ENCODE measurements at places on chromosomes 3 and 15.

DNA sequence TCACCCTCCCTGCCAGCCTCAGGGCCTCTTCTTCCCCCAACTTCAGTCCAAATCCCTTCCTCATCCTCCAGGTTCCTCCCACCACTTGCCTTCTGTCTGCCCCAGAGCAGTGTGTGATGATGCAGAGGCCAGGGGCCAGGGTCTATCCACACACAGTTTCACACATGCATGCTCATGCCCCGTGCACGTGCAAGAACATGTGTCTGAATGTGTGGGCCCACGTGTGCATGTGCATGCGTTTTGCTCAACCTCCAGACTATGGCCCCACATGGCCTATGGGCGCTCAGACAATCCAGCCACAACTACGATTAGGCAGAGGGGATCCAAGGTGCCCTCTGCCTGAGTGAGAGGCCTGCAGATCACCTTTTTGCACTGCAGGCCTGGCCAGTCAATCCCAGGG is 32.3 kb upstream of the SLC6A1 start:
- DNase-seq, result no peak

- DNase-seq, result no peak
Measured at GRCh38 chr3:89644716-89645115, 537.3 kb downstream of the EPHA3 start.

DNA sequence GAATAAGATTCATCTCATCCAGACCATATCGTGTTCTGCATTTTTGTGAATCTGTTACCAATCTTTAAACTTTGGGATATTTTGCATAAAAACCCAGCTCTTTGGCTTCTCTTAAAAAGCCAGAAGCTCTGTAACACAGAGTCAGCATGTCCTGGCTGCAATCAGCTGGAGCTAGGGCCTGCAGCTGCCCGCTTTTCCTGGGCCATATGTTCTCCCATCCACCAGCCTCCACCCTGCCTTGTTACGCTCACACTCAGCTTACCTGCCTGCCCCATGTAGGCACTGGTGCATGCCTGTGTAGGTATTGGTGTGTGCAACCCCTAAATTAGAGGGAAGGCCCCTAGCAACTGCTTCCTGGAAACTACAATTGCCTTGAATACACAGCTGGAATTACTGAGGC is 48.2 kb downstream of the CRYGS start:
- DNase-seq, result no peak

- peak; percentile 32 for DNase-seq
Measured at GRCh38 chr3:128152419-128153155, 694 bp upstream of the EEFSEC start.

GRCh38 chr3:115855911-115856310 is 232.6 kb downstream of the GAP43 start:
- DNase-seq, result no peak

GRCh38 chr3:116148881-116149851 is 296.1 kb downstream of the LSAMP start:
- no peak for DNase-seq

DNA sequence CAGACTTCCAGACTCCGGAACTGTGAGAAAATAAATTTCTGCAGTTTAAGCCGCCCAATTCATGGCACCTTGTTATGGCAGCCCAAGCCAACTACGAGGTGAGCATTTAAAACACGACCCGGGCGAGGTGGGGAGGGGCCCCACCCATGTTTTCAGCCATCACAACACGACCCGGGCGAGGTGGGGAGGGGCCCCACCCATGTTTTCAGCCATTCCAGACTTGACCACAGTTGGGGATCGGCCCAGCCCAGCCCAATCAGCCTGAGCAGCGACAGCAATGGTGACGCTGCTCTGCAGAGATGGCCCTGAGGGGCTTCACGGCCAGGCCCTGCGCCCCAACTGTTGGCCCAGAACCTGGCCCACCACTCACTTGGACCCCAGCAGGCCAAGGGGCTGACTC is 93.1 kb downstream of the ATP10A start:
- DNase-seq, result no peak

GRCh38 chr3:127597020-127597771 is 1.0 kb upstream of the MCM2 start:
- DNase-seq, result no peak

DNA sequence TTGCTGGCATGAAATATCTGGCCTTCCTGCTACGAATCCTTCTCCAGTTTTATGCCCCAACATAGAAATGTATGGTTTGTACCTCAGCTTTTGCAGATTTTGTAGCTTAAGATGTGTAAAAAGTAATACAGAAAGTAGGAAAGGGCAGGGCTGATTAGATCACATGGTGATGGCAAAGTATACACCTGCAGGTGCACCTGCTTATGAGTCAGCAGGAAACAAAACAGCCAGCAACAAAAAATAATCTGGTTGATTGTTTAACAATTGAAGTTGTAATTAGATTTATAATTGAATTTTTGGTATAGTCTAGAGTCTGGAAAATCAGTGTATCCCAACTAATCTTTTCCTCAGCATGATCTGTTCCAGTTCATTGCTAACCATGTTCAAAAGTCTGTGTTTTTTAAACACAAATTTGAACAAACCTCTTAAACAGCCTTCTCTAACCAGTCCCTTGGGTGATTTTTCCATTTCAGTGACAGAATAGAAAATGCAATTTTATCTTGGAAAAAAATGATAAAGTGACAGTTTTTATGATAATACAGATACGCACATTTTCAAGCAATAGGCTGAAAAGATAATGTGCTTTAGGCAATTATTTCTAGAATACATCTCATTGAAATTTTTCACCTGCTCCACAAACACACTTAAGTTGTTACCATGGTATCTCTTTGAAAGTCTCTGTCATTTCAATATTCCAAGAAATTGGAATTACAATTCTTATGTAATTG is 477.4 kb downstream of the NAALADL2 start:
- no peak for DNase-seq

- no peak for DNase-seq
Measured at GRCh38 chr3:139794469-139795265, 116.9 kb upstream of the NMNAT3 start.

GRCh38 chr15:94042180-94042928 is 189.0 kb upstream of the MCTP2 start:
- peak; percentile 40 for DNase-seq

DNA sequence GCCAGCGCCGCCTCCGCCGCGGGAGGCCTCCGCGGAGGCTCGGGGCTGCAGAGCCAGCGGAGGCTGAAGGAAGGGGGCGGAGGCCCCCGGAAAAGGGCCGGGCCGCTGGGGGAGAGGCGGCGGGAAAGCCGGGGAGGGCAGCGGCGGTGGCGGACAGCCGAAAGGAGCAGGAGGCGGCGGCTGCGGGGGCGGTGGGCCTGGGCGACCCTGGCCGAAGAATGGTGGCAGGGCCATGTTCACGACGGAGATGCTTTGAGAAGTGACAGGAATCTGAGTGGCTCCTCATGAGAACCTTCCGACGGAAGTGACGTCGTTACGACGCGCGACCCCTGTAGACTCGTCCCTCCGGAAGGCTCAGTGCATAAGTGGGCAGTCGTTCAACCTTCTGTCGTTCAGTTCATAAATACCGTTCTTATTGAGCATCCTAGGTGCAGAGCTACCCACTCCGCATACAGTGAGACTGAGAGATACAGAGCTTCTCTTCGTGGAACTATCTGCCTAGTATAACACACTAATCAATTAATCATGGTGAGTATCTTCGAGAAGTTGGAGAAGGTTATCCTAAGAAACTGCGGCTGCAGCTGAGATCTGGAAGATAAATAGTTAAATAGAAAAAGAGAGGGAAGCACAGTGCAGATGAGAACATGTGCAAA is at the start of gene PDCD7:
PDCD7 (minus strand) TSS at position 261 of the 653 bp plus-strand sequence; CDS start at position 234, 27 bp downstream.
- DNase-seq, result peak; percentile 79

GRCh38 chr3:140717921-140718320 is 40.1 kb downstream of the TRIM42 start:
- no peak for DNase-seq

- no peak for DNase-seq
Measured at GRCh38 chr15:60326343-60326742, 71.4 kb downstream of the ANXA2 start.

DNA sequence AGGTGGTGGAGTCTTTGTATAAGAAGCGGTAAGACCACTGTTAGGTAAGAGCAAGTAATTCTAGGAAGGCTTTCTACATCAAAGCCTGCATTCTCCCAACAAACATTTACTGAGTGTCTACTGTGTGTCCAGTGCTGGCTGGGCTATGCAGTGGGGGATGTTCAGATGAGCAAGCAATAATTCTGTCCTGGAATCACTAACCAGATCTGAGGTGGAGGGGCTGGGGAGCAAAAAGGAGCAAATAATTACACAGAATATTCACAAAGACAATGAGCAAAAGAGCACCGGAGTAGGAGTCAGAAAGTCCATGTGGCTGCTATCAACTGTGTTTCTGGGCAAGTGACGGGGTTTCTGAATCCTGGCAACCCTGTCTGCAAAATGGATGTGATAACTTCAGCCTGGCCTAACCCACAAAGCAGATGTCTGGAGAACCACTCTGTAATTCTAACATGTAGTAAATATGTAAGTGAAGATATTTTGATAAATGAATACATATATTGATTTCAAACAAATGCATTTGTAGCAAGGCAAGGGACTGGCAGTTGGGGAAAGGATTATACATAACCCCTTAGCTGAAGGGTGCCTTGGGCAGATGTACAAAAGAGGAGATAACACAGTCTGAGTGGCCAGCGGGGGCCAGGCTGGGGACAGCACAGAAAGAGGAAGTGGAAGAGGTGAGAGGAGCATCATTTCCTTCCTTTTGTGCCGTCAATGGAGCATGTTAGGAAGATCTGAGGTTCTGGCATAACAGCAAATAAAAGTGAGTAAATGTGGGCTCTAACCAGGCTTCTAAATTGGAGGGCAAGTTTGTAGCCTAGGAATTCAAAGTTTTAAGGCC is 28.8 kb downstream of the CYP8B1 start:
- no peak for DNase-seq

GRCh38 chr3:130925628-130926027 is 31.7 kb downstream of the ATP2C1 start:
- no peak for DNase-seq

GRCh38 chr3:169094204-169094603 is 569.3 kb downstream of the MECOM start:
- DNase-seq, result no peak

DNA sequence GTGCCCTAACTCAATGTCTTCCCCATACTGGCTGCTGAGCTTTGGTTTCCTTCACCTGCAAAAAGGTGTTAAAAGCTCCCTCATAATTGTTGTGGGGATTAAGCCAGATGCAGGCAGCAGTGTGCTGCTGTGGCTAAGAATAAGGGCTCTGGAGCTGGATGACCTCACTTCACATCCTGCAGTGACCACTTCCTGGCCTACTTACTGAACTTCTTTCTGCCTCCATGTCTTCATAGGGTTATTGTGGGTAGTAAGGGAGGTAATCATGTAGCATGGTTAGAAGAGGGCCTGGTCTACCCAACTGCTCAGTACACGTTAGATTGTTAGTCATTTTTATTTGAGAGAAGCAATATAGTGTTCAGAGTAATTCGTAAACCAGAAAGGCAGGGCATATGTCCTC is 18.4 kb downstream of the GYG1 start:
- DNase-seq, result no peak

DNA sequence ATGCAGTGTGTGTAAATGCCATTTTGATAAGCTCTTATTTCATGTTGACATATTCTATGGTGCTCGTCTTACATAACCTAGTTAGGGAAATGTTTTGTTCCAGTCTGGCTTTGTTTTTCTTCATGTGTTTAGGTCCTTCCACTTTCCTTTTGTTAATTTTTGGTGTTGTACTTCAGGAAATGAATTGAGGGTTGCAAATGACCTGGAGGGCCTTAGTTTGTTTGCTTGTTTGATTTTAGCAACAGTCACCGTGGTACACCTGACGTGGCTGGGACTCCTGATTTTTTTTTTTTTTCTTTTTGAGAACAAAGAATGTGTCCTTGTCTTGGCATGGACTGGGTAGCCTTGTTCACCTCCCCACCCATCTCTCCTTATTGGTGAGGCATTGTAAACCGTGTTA is 114.8 kb downstream of the IGF1R start:
- no peak for DNase-seq

DNA sequence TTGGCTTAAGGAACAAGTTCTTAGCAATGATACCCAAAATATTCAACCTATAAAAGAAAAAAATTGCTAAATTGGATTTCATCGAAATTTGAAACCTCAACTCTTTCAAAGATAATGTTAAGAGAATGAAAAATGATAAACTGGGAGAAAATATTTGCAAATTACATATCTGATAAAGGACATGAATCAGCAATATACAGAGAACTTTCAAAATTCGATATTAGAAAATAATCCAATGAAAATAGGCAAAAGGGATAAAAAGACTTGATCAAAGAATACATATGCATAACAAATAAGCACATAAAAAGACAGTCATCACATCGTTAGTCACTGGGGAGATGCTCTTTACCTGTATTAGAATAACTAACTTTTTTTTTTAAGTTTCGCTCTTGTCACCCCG is 73.0 kb upstream of the NEO1 start:
- no peak for DNase-seq

DNA sequence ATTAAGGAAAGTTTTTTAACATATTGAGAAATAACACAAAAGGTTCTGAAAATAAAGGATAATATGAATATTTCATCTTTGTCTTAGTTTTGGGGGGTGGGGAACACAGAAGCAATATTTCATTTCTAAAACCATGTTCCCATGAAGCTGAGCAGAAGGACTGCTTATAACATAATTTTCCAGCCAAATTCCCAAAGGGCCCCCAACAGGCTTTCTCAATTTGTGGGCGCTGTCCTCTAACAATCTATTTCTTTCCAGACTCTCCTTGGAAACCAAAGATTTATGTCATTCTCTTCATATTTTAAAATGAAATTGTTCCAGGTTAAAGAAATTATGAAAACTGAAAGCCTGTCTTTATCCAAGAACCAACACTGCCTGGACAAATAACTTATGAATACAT is 273.5 kb downstream of the ZBTB20 start:
- no peak for DNase-seq

- no peak for DNase-seq
Measured at GRCh38 chr15:68794307-68794706, 26.4 kb downstream of the ANP32A start.

DNA sequence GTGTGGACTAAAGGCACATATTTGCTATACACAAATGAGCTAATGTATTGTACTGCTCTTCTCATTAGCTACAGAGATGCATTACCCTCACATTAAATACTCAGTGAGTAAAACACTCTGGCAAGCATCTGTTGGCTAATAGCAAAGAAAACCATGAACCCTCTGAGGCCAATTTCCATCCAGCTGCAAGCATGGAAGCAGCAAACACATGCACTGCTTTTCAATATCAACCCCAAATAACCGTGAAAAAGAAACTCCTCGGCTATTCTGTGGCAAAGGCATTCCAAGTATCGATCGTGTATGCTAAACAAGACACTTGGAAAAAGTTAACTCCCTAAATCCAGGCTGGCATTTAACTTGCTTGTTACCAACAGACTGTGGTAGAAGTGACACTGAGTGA is 67.0 kb downstream of the PEAK1 start:
- DNase-seq, result no peak

- DNase-seq, result no peak
Measured at GRCh38 chr15:81865850-81866537, 179.8 kb downstream of the MEX3B start.

- DNase-seq, result no peak
Measured at GRCh38 chr3:160935413-160936095, 169.6 kb downstream of the B3GALNT1 start.

GRCh38 chr3:192514754-192515663 is 212.3 kb downstream of the FGF12 start:
- no peak for DNase-seq

- no peak for DNase-seq
Measured at GRCh38 chr15:77500989-77501388, 80.3 kb downstream of the HMG20A start.

GRCh38 chr3:186218421-186218820 is 109.5 kb upstream of the ETV5 start:
- DNase-seq, result no peak

All from astrocyte of the cerebellum (primary cell).